Right atrium auricular region (tissue), 2 donors: ENCODE measurements at places on chromosomes 2 and 18. TPM values are rescaled to one million over a fixed set of nuclear protein-coding genes. Genes with fewer than 3 reads are reported as not detected.

DNA sequence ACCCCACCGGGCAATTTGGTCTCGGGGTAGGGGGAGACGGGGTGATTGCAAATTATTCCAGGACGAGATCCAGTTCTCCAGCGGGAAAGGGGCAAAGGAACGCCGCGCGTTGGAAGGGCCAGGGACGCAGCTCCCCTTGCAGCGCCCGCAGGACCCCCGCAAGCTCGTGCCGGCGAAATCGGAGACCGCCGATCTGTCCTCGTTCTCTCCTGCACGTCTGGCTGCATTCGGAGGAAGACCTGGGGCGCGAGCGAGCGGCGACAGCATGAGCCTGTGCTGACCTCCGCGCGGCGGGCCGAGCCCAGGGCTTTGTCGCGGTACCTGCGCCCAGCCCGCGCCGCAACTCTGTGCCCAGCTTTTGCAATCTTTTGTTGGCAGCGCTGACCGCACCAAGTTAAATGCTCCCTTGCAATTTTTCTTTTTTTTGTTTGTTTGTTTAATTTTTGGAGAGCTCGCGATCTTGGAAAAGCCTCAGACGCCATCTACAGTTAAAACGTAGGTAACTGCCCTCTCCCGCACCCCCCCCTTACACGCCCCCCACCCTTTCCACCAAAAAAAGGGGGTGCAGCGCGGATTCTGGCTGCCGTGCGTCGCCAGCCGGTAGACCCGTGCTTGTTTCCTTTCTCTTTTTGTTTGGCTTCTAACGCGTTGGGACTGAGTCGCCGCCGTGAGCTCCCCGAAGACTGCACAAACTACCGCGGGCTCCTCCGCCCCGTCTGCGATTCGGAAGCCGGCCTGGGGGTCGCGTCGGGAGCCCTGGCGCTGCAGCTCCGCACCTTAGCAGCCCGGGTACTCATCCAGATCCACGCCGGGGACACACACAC is 667 bp downstream of the TRIB2 start:
- no peak for DNase-seq
- H3K27ac ChIP-seq: peak overlapping the region; percentile 98
- no peaks in the 10 kb centered on the region for H3K36me3 ChIP-seq
- H3K4me3 ChIP-seq: peak overlapping the region; percentile 83
- H3K4me1 ChIP-seq: peaks cover 44% of the 10 kb centered on the region

GRCh38 chr18:12314591-12315305 is 6.7 kb downstream of the TUBB6 start:
- no peak overlapping the region for H3K4me3 ChIP-seq
- no peaks in the 10 kb centered on the region for H3K27me3 ChIP-seq
- no peak for DNase-seq
- peaks cover 76% of the 10 kb centered on the region for H3K4me1 ChIP-seq
- H3K36me3 ChIP-seq: peaks cover 30% of the 10 kb centered on the region
- H3K27ac ChIP-seq: peak overlapping the region; percentile 80

DNA sequence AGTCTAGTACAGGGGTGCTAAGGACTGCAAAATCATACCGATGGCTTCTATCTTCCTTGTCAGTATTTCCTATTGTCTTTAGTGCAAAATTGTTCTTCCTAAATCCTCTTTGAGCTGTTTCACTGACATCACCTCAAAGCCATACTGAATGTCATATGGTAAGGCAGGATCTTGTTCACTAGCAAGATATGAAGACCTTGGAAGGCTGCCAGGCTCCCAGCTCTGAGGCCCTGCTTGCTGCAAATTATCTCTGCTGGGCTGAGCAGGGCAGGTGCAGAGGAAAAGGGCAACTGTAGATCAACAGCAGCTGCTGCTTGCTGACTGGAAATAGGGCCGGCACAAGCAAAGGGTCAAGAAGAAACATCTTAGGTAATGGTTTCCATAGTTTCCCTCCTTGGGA is 58.2 kb downstream of the PMAIP1 start:
- no peak overlapping the region for H3K27ac ChIP-seq
- H3K27me3 ChIP-seq: no peaks in the 10 kb centered on the region
- no peak for DNase-seq
- H3K4me3 ChIP-seq: no peak overlapping the region

The SPEG gene
- total RNA-seq: 82.2 TPM
